Activated T-helper 2 cell treated with anti-CD3 and anti-CD28 coated beads, Interferon-gamma antibody, Interleukin-2, Interleukin-4, amounts not matched to agents 10 μg/mL and 5 μg/mL and 100 μg/mL, durations not matched to agents 14 hours and 24 hours and 36 hours (primary cell): ENCODE measurements at places on chromosomes 12 and 14. TPM values are rescaled to one million over a fixed set of nuclear protein-coding genes. Genes with fewer than 3 reads are reported as not detected.

KRT79 gene
- not detected in 2 replicates for total RNA-seq

NPAS3 gene
- not detected in 2 replicates for total RNA-seq

BHLHE41 gene
- total RNA-seq: not detected in 2 replicates

RNF212B gene
- not detected in 2 replicates for total RNA-seq

TEX22 gene
- total RNA-seq: 4.7 and 5.0 TPM in 2 replicates

AKAP5 gene
- 2.3 and 2.5 TPM in 2 replicates for total RNA-seq

HOXC12 gene
- not detected in 2 replicates for total RNA-seq

ARHGAP9 gene
- total RNA-seq: 105 and 106 TPM in 2 replicates

FAM222A gene
- 1.4 and 1.6 TPM in 2 replicates for total RNA-seq

PIWIL1 gene
- not detected in 2 replicates for total RNA-seq

GRCh38 chr12:15527201-15528080 lies 205.1 kb downstream of the PTPRO start:
- DNase-seq: no peak

- no peak for DNase-seq
Observed at GRCh38 chr12:3972576-3972975, 99.4 kb upstream of the PARP11 start.

- DNase-seq: no peak
Observed at GRCh38 chr12:131943876-131944275, 5.9 kb upstream of the EP400 start.

- no peak for DNase-seq
Observed at GRCh38 chr14:100666851-100667250, 59.8 kb upstream of the DLK1 start.

- no peak for DNase-seq
Observed at GRCh38 chr12:26789731-26790644, 43.0 kb downstream of the ITPR2 start.

DNA sequence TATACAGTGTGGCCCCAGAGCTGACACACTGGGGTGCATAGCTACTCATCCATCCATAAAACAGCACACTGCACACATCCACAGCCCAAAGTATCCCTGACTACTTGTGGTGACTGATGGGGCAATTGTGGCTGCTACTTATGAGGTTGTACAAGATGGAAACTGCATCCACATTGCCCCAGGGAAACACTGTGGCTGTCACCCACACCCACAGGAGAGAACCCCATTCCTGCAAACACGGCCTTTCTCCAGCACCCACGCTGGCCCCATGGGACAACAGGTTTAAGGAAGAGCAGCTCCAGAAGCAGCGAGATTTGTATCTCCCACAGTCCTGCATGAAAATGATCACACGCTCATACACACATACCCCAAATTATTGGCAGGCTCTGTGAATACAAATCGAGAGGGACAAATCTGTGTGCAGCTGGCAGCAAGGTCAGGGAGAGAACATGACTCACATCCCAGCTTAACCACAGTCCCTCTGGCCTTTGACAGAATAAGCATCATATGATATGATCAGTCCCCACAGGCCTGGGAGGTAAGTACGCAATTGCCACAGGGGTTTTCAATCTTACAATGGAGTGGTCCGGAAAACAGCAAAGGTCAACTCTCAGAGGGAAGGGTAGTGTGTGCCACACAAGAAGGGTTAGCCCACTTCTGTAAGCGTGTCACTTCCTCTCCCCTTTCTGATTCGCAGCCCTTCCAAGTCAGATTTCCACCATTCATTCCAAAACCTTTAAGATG lies 61.9 kb downstream of the ESR2 start:
- no peak for DNase-seq

GRCh38 chr12:76713986-76714385 lies 49.9 kb upstream of the ZDHHC17 start:
- no peak for DNase-seq

- no peak for DNase-seq
Observed at GRCh38 chr14:99634443-99634842, 10.5 kb upstream of the HHIPL1 start.

DNA sequence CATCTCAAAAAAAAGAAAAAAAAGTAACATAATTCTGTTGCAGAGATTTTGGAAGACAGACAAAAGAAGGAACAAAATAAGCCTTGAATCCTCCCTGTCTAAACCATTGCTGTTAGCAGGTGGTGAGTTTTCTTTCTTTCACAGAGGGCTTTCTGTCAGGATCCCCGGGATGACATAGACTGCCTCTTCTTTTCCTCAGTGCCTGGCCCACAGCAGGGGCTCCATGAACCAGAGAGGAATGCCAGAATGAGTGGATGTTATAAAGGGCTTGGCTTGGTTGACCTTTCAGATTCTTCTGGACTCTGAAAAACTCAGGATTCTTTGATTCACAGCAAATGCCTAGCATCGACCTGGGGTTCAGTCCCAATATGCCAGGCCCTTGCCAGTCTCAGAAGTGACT lies 45.8 kb upstream of the CORO1C start:
- no peak for DNase-seq

- no peak for DNase-seq
Observed at GRCh38 chr14:102914474-102915291, 7.8 kb upstream of the AMN start.

DNA sequence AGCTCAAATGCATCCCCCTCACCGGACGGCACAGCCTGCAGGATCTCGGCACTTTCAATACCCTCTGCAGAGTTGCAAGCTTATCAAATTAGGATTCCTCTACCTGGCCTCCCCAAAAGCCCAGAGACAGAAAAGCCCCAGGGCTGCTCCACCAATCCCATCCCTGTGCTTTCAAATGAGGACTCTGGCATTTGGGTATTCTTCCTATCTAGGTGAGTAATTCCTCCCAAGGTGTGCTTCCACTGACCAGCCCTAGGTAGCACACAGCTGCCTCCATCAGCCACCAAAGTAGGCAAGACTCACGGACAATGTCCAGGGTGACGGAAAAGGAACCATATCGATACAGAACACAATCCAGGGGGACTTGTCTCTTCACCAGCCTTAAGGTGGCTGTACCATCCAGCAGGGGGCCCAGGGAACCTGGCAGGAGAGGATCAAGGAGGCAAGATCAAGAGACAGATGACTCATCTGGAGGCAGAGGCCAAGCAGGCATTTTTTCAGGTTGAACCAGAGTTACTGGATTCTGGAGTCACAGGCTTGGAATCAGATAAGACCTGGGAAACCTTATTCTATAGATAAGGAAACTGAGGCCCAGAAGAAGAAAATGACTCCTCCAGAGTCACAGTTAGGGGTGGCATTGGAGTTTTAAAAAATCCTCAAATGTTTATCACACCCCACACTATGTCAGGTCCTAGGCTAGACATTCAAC lies 9.9 kb downstream of the PMEL start:
- peak; percentile 28 for DNase-seq

DNA sequence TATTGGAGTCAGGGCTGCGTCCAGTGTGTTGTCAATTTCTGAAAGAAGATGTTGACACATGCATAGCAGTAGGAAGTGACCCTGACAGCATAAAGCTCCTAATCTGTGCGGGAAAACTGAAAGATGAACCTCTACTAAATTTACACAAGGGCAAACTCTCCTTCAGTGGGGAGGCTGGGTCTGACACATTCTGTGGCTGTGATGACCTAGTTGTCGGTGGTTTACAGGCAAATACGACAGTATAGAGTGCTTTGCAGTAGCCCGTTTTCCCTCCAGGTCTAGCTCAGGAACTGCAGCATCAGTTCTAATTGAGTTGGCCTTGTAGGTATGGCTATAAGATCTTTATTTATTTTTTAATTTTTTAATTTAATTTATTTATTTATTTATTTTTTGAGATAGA lies 14.8 kb upstream of the GABARAPL1 start:
- no peak for DNase-seq

- no peak for DNase-seq
Observed at GRCh38 chr12:91139286-91139685, 28.0 kb upstream of the LUM start.
